Gastrocnemius medialis (tissue), 4 donors: ENCODE measurements at places on chromosomes 11 and 22.

- no peaks in the 10 kb centered on the region for H3K36me3 ChIP-seq
- peaks cover 19% of the 10 kb centered on the region for H3K27me3 ChIP-seq
- H3K27ac ChIP-seq = no peak overlapping the region
- no peak for DNase-seq
- no peak overlapping the region for H3K4me3 ChIP-seq
Measured at GRCh38 chr22:45506816-45507360, 4.2 kb downstream of the FBLN1 start.

DNA sequence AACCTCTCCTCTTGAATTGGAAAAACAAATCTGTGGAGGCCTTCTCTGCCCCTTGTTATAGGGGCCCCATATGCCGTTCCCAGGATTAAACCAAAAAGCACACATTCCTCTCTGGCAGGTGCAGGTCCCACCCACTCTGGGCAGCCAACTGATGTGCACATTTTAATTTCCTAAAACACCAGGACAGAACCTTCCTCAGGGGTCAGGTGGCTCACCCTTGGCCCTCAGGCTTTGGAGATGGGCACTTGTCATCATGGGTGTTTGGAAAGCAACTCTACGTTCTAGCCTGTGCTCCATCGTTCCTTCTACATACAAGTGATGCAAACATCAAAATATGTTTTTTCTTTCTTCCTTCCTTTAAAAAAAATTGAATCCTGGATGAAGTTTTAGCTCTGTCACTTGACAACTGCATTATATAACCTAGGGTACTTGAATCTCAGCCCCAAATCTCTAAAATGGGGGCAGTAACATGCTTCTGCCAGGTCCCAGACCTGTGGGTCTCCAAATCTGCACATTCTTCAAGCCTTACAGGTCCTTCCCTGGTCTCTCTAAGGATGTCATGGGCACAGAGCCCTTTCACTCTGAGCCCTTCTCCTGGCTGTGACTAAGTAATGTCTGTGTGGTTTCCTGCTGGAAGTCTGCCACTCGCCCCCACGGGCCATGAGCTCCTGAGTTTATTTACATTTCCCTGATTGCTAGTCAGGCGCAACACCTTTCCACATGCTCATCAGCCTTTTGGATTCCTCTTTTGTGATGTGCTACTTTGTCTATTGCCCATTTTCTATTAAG is 43.8 kb downstream of the KCNQ1OT1 start:
- no peak overlapping the region for H3K4me3 ChIP-seq
- DNase-seq = no peak
- no peaks in the 10 kb centered on the region for H3K27me3 ChIP-seq

DNA sequence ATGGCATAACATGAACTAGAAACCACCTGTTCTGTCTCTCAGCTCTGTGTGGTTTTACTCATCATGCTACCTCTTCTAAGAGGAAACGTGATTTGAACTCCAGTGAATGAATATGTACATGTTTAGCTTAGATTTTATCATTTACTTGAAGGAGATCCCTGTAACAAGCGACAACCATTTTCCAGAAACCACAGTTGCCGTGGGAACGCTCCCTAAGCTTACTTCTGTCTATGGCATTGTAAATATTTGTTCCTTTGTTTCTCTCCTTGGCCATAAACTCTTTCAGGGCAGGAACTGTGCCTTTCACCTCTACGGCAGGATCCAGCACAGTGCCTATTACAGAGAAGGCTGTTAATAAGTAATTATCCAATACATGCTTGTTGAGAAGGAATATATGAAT is 17.1 kb upstream of the TPH1 start:
- H3K4me1 ChIP-seq = peaks cover 6% of the 10 kb centered on the region
- no peak overlapping the region for H3K4me3 ChIP-seq
- no peaks in the 10 kb centered on the region for H3K27me3 ChIP-seq
- H3K27ac ChIP-seq = no peak overlapping the region

DNA sequence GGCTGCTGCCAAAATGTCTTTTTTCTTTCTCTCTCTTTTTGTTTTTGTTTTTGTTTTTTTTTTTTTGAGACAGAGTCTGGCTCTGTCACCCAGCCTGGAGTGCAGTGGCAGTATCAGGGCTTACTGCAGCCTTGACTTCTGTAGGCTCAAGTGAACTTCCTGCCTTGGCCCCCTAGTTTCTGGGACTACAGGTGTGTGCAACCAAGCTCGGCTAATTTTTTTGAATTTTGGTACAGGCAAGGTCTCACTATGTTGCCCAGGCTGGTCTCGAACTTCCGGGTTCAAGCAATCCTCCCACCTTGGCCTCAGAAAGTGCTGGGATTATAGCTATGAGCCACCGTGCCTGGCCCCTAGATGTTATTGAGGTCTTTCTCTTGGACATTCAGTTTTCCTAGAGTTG is 2.2 kb upstream of the DDX10 start:
- no peaks in the 10 kb centered on the region for H3K27me3 ChIP-seq
- H3K4me3 ChIP-seq = no peak overlapping the region
- no peak for DNase-seq
- H3K4me1 ChIP-seq = peaks cover 20% of the 10 kb centered on the region
- no peaks in the 10 kb centered on the region for H3K36me3 ChIP-seq

- no peaks in the 10 kb centered on the region for H3K4me1 ChIP-seq
- H3K27ac ChIP-seq = no peak overlapping the region
- no peak overlapping the region for H3K4me3 ChIP-seq
- no peaks in the 10 kb centered on the region for H3K36me3 ChIP-seq
Measured at GRCh38 chr22:31526270-31526669, 29.9 kb downstream of the SFI1 start.
